Gastroesophageal sphincter (tissue), 4 donors: ENCODE measurements at places on chromosomes 4 and X. TPM values are rescaled to one million over a fixed set of nuclear protein-coding genes. Genes with fewer than 3 reads are reported as not detected.

The CLCN3 gene
- 19.9 TPM for total RNA-seq

The VCX2 gene
- total RNA-seq, result not detected

The WWC2 gene
- 23.0 TPM for total RNA-seq

The PHOX2B gene
- not detected for total RNA-seq

The PIN4 gene
- total RNA-seq, result 10.6 TPM

The CPEB2 gene
- total RNA-seq, result 21.9 TPM

The EMD gene
- 41.0 TPM for total RNA-seq

The IL2RG gene
- total RNA-seq, result 3.2 TPM

The NXF2 gene
- total RNA-seq, result not detected

The YY2 gene
- total RNA-seq, result 0.42 TPM

The HAND2 gene
- total RNA-seq, result 73.0 TPM

DNA sequence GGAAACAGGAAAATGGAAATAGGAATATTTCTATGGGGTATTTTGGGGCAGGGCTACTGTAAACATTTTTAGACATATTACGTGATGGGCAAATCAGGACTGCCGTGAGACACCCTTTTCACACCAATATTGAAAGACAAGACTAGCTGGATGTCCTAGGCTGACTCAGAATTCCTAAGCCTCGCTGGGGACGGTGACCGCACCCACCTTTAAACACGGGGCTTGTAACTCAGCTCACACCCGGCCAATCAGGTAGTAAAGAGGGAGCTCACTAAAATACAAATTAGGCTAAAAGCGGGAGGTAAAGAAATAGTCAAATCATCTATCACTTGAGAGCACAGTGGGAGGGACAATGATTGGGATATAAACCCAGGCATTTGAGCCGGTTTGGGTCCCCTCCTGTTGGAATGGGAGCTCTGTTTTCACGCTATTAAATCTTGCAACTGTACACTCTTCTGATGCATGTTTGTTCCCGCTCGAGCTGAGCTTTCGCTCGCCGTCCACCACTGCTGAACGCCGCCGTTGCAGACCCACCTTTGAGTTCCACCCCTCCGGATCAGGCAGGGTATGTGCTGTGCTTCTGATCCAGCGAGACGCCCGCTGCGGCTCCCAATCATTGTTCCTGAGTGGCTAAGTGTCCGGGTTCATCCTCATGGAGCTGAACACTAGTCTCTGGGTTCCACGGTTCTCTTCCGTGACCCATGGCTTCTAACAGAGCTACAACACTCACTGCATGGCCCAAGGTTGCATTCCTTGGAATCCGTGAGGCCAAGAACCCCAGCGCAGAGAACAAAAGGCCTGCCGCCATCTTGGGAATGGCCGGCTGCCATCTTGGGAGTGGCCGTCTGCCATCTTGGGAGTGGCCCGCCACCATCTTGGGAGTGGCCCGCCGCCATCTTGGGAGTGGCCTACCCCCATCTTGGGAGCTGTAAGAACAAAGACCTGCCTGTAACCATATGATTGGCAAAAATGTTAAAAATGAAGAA is 152.6 kb downstream of the CRLF2 start:
- no peak for ATAC-seq

GRCh38 chr4:23463071-23463470 is 426.8 kb downstream of the PPARGC1A start:
- no peak for ATAC-seq

DNA sequence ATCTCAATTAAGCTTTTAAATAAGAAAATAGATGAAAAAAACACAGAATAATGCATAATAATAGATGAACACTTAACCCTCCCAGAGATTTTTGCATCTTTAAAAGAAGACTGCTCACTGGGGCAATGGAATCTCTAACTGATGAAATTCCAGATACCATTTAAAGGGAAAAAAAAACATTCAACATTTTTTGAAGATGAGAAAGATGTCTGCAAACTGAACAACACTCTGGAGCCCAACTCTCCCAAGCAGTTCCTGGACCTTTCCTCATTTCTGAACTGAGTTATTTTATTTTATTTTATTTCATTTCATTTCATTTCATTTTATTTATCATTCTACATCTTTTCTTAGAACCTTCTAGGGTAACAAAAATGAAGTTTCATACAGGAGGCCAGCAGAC is 90.7 kb downstream of the CORIN start:
- no peak for ATAC-seq

- no peak for ATAC-seq
Measured at GRCh38 chr4:137370679-137371078, 161.6 kb downstream of the PCDH18 start.

- ATAC-seq, result peak; percentile 54
Measured at GRCh38 chrX:71910986-71911730, 513 bp downstream of the NHSL2 start.

- ATAC-seq, result no peak
Measured at GRCh38 chrX:117987373-117987772, 129.2 kb downstream of the KLHL13 start.

GRCh38 chr4:138736362-138736761 is 279.2 kb upstream of the NOCT start:
- no peak for ATAC-seq

- no peak for ATAC-seq
Measured at GRCh38 chrX:21375708-21376009, 1.4 kb downstream of the CNKSR2 start.

GRCh38 chr4:183153190-183153916 is 54.3 kb downstream of the WWC2 start:
- no peak for ATAC-seq

DNA sequence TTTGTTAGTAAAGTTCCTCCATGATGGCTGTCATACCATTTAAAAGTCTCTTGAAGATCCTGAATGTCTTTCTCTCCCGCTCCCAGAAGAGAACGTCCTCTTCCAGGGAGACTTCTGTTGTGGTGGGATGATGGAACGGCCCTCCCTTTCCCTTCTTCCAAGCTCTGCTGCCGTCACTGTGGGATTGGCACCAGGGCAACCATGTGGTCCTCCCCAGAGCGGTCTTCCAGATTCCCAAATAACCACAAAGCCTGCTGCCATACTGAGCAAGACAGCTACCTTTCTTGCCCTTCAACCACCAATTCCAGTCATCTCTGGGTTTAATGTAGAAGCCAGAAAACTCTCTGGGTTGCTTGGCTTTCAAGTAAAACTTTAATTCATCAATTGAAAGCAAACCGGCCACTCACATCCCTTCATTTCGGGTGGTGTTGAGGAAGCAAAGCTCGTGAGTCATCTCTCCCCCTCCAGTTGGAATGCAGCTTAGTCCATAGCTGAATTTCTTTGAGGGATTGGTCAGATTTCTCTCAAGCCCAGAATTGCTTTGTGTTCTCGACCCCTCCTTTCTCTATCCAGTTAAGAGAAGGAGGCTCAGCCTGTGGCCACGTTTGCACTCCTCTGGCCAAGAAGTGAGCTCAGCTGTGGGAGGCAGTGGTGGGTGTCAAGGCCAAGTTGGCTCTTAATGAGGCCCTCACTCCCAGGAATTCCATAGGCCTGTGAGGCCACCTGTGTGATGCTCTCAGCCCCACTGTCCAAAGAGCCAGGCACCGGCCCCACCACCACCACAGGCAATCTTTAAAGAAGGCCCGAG is 36.9 kb downstream of the FHDC1 start:
- ATAC-seq, result peak; percentile 46

- ATAC-seq, result no peak
Measured at GRCh38 chr4:98586291-98586961, 72.0 kb downstream of the TSPAN5 start.

- ATAC-seq, result no peak
Measured at GRCh38 chr4:154277172-154277571, 214.4 kb downstream of the DCHS2 start.

DNA sequence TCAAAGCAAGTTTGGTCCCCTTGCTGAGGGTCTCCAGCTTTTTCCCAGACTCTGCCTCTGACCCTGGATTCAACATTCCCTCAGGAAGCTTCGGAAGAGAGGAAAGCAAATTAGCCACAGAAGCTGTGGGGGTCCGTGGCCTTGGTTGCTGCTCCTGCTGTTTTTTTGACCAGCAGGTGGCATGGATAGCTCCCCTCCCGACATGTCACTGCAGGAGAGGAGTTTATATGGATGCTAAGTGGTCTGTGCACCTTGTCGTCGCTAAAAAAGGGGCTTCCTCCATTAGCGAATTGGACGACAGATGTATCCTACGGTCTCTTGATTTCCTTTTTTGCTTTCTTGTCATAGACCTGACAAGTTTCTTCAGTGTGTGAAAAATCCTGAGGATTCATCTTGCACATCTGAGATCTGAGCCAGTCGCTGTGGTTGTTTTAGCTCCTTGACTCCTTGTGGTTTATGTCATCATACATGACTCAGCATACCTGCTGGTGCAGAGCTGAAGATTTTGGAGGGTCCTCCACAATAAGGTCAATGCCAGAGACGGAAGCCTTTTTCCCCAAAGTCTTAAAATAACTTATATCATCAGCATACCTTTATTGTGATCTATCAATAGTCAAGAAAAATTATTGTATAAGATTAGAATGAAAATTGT is 70.2 kb downstream of the CD38 start:
- ATAC-seq, result no peak

DNA sequence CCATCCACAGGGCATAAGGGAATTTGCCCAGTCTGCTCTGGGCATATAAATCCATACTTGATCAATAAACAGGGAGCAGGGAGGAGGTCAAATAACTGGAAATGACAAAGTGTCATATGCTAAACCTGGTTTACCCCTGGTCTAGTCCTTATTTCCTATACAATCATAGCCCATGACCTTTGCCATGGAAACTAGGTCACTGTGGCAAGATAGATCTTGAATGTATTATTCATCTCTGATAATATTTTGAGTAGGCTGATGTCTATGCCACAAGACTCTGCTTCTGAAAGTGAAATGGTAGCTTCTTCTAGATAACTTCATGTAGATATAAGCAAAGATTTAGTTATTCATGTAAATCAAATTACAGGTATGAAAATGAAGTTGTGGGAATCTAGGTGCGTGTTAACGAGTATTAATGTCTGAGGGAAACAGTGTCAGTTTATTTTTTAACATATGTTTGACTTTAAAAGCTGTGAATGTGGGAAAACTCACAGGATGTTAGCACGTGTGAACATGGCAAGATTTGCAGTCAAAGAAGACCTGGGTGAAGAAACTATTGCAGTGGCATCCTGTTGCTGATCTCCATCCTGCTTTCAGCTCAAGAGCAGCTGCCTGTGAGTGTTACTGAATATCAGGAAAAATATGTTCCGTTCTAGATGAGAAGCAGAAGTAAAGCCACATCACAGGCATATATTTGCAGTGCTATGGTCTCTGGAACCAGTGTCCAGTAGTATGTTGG is 81.8 kb upstream of the NDP start:
- no peak for ATAC-seq

- no peak for ATAC-seq
Measured at GRCh38 chr4:129344058-129344457, 248.1 kb downstream of the C4orf33 start.

DNA sequence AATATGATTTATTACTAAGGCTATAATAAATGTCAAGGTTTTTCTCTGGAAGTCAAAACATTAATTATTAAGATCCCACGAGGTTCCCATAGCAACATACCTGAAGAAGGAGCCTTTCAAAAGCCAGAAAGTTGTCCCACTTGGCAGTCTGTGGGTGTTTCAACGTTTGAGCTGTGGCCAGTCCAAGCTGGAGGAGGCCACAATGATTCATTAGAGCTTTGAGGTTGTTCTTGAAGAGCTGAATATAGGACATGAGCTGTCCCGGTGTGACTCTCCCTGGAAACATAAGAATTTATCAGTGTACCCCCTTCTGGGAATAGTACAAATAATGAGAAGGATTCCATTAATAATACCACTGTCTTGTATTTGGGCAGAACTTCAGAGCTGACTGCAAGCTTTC is 92.1 kb downstream of the SCFD2 start:
- no peak for ATAC-seq

DNA sequence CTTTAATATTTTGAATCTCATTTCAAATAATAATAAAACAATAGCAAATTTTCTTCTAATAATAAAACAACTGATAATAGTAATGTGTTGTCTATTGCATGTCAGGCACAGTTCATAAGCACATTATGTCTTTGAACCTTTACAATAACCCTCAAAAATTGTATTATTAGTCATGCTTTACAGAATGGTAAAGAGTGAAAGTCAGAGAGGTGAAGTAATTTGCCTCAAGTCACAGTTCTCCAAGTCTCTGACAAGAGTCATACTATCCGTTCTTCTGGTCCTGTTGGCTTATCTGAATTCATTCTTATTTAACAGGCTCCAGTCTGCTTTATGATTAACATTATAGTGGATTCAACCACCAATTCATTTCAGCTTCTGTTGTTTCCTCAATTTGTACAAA is 313.0 kb downstream of the AFF2 start:
- ATAC-seq, result no peak

- ATAC-seq, result no peak
Measured at GRCh38 chr4:103786014-103786413, 66.2 kb upstream of the TACR3 start.

DNA sequence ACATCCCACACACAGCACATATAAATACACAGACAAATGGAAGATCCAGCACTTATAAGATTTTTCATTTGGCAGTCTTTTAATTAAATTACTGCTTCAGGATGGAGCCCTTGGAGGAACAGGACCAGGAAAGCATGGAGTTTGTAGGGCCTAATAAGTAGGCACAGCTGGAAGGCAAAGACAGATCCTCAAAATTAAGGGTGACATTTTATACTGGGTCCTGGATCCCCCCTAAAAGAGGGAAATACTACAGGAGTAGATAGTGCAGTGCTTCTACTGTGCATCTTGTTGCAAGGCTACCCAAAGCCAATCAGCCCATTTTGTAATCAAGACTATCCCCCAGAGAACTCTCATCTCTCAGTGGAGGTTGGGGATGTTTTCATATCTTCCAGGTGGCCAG is 1860.7 kb upstream of the PCDH10 start:
- no peak for ATAC-seq

DNA sequence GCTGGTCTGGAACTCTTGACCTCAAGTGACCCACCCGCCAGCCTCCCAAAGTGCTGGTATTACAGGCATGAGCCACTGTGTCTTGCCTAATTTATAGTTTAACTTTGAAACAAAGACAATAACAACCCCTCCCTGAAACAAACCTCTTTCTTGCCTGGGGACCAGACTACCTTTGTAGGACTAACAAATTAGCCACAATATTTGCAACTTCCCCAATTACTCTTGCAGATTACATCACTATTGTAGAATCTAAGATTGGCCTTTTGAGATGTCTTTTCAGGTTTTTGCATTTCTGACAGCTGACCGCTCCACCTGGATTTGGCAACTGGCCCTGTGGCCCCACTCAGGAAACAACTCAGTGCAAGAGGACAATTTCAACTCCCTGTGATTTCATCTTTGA is 84.8 kb downstream of the AKAP4 start:
- ATAC-seq, result no peak

DNA sequence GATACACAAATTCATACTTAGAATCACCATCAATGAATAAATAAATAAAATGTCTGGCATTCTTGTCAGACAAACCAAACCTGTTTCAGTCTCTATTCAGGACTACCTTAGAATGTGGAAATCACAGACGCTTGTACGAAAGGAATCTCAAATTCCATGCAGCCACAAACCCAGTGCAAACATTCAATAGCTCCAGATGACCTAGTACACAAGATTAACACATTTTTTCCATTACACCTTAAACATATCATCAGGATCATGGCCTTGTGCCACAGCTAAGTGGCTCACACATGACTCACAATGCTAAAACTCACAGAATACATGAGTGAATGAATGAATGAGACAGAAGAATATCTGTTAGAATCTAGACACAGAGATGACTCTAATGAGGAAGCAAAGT is 134.2 kb downstream of the PWWP3B start:
- ATAC-seq, result no peak
